AG04450 (cell line): ENCODE measurements at places on chromosomes 5 and 9. TPM values are rescaled to one million over a fixed set of nuclear protein-coding genes. Genes with fewer than 3 reads are reported as not detected.

DNA sequence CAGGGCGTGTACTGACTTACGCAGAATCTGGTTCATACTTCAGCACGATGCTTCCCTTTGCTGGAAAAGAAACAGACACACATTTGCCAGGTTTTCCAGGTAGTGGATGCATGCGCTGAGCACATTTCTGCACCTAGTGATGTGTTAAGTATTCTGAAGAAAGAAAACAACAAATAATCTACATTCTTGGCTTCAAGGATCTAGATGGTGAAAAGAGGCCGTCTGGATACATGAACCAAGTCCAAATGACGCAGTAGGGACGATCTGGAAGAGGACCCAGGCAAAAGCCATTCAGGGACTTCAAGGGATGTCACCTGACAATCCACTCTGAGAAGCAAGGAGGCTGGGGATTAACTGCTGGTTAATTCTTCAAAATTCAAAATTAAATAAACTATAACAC is 30.4 kb downstream of the NSUN2 start:
- no peak for DNase-seq

DNA sequence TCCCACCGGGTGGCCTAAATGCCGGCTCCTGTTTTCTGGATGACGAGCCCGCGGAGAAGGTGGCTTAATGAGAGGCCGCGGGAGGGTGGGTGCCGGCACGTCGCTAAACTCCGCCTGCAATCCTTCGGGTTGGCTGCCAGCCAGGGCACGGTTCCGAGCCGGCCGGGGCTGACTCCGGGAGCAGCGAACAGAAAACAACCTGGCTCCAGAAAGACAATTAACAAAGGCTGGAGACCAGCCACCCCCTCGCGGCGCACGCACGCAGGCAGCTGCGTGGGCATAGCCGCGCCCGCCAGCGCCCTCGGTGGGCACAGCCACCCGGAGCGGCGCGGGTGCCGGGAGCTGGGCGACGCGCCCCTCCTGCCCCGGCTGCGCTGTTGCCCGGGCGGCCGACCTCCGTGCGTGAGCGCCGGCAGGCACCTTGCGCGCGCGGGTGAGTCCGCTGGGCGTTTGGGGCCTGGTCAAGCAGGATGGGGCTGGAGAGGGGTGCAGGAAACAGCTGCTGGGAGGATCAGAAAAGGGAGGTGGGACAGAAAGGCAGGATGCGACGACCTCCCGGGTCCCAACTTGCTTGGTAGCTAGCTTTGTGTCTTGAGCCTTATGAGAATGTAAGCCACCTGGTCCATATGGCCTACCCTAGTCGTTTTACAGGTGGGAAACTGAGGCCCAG is at the start of gene ARHGEF37:
Gene ARHGEF37 (plus strand): TSS at position 307 of the 670 bp plus-strand sequence. CDS start 16,272 bp downstream, outside the sequence.
- DNase-seq: no peak

DNA sequence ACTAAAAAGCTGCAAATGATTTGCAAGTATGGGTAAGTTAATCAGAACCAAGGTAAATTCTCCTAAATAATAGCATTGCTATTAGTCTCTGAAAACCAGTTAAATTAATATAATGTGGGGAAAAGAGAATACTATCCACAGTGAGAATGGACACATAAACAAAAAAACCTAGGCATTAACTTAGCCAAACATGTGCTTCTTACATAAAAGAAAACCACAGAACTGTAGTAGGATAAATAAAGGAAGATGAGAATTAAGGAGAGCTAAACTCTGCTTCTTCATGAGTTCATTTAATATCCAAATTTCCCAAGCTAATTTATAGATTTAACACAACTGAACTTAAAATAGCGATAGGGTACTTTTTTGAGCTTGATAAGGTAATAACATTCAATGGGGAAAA is 31.8 kb downstream of the ABCA1 start:
- no peak for DNase-seq

DNA sequence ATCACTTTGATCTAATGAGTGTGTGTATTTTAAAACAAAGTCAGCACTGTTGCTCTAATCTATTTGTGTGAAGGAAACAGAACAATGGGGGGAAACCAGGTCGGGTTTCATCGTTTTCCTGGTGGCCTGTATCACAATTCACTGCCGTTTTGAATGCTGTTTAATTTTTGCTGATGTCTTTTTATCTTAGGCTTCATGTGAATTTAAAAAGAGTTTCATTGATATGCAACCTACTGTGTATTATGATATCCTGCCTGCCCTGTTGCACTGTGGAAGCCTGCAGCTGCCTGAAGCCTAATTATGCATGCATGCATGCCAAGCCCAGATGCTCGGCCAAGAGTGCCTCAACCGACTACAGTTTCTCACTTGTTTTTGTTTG is 307.5 kb downstream of the ZNF608 start:
- DNase-seq: no peak

- no peak for DNase-seq
These were observed 482 bp downstream of the CD14 start for GRCh38 chr5:140632366-140633020.

- no peak for DNase-seq
These were observed 68.5 kb downstream of the GHR start for GRCh38 chr5:42491699-42492098.

DNA sequence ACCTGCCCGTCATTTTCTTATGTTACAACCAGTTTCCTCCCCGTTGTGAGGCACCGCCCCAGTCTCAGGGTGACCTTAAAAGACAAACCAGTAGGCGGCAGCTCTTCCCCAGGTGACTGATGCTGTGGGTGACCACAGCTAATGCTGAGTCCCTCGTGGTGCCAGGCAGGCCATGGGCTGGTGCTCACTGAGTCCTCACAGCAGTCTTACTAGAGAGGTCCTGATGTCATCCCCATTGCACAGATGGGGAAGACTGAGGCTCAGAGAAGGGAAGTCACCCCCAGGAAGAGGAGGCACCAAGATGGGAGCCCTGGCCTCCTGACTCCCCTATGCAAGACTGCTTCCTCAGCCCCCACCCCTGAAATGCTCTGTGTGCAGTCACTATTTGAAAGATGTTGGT is 978 bp downstream of the CFAP157 start:
- DNase-seq: no peak

GRCh38 chr5:150404121-150404520 is 8.6 kb downstream of the CD74 start:
- DNase-seq: no peak

DNA sequence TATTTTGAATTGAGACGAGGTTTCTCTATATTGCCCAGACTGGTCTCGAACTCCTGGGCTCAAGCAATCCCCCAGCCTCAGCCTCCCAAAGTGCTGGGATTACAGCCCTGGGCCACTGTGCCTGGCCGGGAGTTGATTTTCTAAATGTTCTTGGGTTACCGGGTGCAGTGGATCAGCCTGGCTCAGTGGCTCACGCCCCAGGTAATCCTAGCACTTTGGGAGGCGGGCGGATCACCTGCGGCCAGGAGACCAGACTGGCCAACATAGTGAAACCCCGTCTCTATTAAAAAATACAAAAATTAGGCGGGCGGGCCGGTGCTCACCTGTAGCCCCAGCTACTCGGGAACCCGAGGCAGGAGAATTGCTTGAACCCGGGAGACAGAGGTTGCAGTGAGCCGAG is 106.9 kb upstream of the LARP1 start:
- DNase-seq: no peak

DNA sequence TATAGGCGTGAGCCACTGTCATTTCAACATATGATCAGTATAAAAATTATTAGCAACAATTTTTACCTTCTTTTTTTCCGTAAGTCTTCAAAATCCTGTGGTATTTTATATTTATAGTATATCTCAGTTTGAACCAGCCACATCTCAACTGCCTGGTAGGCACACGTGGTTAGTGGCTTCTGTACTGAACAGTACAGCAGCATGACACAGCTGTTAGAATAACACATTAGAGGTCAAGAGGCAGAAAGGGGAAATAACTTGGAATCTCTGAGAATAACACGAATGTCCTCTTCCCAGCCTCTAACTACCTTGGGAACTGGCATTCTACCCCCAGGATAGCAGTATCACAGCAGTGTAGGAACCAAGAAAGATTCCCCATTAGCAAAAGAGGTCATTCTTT is 108.5 kb upstream of the IQGAP2 start:
- no peak for DNase-seq

DNA sequence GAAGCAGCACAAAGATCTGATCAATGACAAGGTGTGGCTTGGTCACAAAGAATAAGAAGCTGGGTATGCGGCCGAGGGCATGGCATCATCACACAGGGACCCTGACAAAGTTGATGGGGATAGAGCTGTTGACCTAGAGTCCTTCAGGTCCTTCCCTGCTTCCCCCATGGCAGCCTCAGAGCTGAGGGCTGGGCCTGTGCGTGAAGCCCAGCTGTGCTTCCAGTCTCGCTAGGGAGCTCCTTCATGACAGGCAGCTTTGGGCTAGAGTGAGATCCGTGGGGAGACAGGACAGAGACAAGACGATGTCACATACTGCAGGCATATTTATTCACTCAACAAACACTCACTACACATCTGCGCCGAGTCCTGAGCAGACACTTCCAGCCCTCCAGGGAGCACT is 56.4 kb upstream of the NEURL1B start:
- DNase-seq: no peak

- no peak for DNase-seq
These were observed 9.1 kb downstream of the ZDHHC12 start for GRCh38 chr9:128714586-128715435.

GRCh38 chr9:117034866-117035265 is 347.8 kb downstream of the TRIM32 start:
- no peak for DNase-seq

- no peak for DNase-seq
These were observed at the start of gene FRRS1L for GRCh38 chr9:109166771-109167601. Gene FRRS1L (minus strand): TSS chr9:109167249. CDS start chr9:109167138, 111 bp downstream.

GRCh38 chr5:76807296-76807695 is 11.5 kb upstream of the F2RL1 start:
- no peak for DNase-seq

The FAT2 gene
- polyA plus RNA-seq: 0.01 TPM in 1 of 2 replicates, not detected in the other

The ROR2 gene
- polyA plus RNA-seq: 9.7 and 12.3 TPM in 2 replicates

The CDKN2B-AS1 gene
- polyA plus RNA-seq: 2.1 and 2.8 TPM in 2 replicates

The GABRA6 gene
- polyA plus RNA-seq: not detected in 2 replicates
